Stimulated activated CD4-positive, alpha-beta T cell treated with anti-CD3 and anti-CD28 coated beads, Interleukin-15, amount 100 ng/mL, for 48 hours (primary cell): ENCODE measurements at places on chromosomes 13 and 19.

DNA sequence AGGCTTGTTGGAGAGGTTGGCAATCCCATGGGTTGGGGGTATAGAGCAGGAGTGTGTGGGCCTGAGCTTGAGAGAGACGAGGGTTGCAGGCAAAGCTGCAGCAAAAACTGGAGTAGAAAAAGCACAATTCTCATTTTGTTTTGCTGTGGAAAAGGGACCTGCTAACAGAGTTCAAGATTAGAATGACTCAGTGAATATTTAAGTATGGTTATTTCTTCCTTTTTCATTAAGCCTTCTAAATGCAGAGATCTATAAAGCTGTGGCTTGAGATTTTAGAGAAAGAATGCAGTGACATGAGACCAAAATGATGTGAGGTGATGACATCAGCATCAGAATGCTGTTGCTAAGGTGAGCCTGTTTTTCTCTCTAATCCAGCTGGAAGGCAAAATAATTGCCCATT, 10.8 kb upstream of the MBNL2 start:
- DNase-seq: no peak

- no peak for DNase-seq
These were observed 253.6 kb downstream of the ATP8A2 start for GRCh38 chr13:25625414-25625813.

DNA sequence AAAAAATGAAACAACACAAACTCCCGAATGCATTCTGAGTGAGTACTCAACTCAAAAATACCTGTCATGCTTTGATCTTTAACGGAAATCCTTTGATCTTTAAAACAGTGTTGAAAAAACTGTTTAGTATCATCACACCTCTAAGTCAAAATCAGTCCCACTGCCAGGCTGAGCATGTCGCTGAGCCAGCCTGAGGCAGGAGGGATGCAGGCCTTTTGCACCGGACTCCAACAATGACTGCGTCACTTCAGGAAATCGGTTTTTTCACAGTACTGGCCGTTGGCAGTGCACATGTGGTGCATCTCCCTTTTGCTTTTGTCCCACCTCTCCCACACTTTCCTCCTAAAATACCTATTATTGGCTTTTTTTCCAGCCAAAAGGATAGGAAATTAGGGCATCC, 78.2 kb downstream of the SHISA2 start:
- DNase-seq: no peak

DNA sequence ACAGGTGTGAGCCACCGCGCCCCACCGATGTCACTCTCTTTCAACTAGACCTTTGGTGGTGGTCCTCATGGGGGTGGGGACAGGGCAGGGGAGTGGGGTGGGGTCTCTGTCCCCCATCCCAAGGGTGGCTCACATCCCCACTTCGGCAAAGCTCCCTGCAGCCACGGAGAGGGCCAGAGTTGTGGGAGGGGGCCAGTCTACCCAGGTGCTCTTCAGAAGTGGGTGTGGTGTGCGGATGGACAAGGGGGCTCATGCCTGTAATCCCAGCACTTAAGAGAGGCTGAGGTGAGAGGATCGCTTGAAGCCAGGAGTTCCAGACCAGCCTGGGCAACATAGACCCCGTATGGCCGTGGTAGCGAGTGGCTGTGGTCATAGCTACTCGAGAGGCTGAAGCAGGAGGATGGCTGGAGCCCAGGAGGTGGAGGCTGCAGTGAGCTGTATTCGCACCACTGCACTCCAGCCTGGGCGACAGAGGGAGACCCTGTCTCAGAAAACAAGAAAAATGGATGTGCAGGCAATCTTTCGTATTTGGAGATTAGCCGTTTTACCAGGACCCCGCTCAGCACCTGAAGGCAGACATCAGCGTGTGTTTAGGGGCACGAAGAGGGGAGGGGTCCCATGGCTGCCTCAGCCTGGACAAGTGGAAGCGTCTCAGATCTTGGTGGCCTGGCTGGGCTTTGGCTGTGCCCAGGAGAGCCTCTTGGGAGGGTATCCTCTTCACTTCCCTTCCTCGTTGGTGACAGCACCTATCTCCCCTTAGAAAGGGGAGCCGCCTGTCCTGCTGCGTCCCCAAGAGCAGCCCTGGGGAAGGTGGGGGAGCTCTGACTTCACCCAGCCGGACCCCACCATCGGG, 846 bp downstream of the TGFBR3L start:
- no peak for DNase-seq

DNA sequence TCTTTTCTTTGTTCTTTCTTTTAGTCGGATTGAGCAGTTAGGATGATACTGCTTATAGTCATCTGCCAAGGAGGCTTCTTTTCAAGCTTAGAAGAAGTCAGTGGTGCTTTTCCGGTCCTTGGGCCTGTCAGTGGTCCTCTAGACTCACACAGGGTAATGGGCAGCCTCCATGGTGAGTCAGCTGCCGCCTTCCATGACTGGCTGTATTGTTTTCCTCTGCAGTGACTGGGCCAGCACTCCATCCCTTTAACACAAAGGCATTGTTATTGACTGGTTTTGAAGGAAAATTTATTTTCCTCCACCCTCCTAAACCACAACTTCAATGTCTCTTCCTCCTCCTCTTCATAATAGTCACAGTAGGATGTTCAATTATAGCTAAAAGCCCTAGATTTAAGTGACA, 47.1 kb upstream of the CNMD start:
- no peak for DNase-seq

DNA sequence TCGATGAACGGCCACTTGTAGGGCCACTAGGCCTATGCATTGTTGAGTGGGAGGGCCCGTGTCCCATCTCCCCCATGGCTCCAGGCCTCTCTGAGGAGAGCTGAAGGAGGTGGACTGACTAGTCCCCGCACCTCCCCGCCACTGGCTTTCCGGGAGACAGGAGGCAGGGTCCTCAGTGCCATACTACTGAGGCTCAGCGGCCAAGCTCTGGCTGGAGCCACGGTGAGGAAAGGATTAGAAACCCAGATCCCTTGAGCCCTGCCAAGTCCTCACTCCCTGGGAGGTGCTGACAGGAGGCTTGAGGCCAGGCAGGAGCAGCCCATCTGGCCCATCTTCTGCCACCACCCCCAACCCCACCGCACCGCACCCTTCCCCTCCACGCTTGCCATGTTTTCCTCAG, 29.0 kb downstream of the CCDC8 start:
- no peak for DNase-seq

- no peak for DNase-seq
These were observed 29.2 kb upstream of the LAMP1 start for GRCh38 chr13:113267642-113268405.

DNA sequence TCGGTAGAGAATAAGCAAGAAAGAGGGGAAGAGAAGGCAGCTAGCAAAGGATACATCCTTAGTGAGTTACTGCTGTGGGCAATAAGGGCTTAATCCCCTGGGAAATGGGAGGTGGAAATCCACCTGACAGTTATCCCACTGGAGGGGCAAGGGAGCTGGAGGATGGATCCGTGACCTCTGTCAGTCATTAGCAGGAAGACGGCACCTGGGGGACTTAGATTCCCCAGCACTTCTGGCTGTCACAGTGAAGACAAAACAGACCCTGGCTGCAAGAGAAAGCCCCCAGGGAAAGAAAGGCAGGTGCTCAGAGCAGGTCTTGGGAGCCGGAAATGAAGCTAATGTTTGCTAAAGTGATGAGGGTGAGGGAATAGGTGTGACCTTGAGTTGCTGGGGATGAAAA, 70.4 kb upstream of the MRI1 start:
- no peak for DNase-seq

- DNase-seq: no peak
These were observed 23.1 kb downstream of the MAU2 start for GRCh38 chr19:19343762-19344161.

- DNase-seq: no peak
These were observed 893 bp upstream of the PLIN3 start for GRCh38 chr19:4868286-4868834.

- no peak for DNase-seq
These were observed 199.4 kb downstream of the USP12 start for GRCh38 chr13:26971990-26972887.

DNA sequence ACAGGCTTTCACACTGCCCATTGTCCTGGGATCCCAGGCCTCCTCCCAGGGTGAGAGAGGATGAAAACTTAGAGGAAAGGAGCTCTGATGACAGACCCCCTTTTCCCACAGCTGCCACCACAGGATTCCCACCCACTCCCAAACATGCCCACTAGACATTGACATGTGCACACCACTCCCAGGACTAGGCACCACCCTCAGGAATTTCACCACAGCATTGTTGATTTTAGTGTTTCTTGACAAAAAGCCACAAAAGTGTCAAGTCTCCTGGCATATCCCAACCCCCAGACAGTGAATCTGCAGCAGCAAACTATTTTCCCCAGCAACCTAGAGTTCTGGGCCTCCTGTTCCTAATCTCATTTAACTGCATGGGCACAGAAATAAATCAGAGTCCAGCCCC, 10.1 kb downstream of the ZNF714 start:
- no peak for DNase-seq

GRCh38 chr19:51552996-51553725, 17.9 kb upstream of the ZNF175 start:
- peak; percentile 35 for DNase-seq

DNA sequence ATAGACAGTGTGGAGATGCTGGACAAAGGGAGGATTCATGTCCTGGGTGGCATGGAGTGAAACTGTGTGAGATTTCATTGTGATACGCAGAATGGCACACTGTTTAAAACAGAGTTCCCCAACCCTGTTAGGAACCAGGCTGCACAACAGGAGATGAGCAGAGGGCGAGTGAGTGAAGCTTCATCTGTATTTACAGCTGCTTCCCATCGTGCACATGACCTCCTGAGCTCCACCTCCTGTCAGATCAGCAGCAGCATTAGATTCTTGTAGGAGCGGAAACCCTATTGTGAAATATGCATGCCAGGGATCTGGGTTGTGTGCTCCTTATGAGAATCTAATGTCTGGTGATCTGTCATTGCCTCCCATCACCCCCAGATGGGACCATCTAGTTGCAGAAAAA, 72.5 kb downstream of the RAP2A start:
- no peak for DNase-seq

DNA sequence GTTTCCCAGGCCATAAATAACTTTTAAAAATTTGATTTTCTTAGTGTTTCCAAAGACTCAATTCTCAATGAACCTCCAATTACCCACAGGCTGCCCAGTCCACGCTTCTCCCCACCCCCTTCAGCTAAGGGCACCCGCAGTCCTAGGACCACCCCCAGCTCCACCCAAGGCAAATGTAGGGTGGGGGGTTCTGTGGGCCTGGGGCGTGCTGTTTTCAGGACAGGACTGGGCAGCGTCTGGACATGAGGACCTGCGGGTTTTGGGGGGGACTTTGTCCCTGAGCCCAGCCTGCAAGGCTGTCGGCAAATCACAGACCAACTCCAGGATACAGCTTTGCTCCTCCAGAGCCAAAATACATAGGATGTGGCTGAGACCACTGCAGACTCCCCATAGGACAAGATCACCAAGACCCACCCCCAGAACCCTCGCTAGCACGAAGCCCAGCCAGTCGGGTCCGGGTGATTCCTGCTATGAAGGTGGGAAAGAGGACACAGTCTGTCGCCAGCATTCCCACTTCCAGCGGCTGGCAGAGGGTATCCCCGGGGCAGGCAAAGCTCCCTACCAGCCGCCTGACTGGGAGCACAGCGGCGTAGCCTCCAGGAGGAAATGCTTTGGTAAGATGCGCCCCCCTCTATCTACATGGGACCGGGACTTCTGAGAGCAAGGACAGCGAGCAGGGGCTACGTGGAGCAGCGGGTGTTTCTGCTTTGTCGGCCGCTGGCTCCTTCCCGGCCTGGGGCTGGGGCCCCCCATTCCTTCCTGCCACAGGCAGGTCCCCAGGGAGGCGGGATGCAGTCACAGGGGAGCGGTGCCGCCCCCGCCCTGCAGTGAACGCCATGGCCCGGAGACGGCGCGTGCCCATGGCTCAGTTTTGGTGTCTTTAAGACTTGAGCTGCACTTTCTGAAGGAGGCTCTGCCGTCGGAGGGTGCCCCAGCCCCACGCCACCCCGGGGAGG, 1.6 kb upstream of the TIMM13 start:
- no peak for DNase-seq

DNA sequence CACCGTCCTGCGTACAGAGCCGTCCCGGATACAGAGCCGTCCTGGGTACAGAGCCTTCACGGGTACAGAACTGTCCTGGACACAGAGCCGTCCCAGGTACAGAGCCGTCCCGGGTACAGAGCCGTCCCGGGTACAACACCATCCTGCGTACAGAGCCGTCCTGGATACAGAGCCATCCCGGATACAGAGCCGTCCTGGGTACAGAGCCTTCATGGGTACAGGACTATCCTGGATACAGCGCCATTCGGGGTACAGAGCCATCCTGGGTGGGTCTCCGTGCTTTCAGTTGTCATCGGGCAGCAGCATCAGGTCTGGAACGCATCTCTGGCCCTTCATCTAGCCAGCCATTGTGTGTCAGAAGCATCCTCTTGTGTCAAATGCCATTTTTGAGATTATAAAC, 222.3 kb upstream of the SOX1 start:
- DNase-seq: no peak

DNA sequence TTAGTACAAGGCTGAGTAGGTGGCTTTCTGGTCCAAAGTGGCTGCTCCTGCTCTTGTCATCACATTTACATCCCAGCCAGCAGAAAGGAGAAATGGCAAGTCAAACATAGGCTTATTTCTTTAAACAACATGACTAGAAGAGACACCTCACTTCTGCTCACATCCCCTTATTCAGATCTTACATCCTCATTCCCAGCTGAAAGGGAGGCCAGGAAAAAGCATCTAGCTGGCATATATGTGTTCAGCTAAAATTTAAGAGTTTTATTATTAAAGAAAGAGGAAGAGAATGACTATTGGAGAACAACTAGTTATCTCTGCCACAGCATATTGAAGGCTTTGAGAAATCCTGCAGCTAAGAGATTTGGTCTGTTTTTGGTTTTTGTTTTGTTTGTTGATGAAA, 34.1 kb downstream of the RGCC start:
- no peak for DNase-seq
